ENCODE measurements at places on chromosomes 1 and 21.
A peak's percentile ranks its signal among the peaks of the same experiment; 100 is the strongest.

- DNase-seq, result no peak
Measured at GRCh38 chr1:165006831-165007230, 349.7 kb downstream of the LMX1A start.

DNA sequence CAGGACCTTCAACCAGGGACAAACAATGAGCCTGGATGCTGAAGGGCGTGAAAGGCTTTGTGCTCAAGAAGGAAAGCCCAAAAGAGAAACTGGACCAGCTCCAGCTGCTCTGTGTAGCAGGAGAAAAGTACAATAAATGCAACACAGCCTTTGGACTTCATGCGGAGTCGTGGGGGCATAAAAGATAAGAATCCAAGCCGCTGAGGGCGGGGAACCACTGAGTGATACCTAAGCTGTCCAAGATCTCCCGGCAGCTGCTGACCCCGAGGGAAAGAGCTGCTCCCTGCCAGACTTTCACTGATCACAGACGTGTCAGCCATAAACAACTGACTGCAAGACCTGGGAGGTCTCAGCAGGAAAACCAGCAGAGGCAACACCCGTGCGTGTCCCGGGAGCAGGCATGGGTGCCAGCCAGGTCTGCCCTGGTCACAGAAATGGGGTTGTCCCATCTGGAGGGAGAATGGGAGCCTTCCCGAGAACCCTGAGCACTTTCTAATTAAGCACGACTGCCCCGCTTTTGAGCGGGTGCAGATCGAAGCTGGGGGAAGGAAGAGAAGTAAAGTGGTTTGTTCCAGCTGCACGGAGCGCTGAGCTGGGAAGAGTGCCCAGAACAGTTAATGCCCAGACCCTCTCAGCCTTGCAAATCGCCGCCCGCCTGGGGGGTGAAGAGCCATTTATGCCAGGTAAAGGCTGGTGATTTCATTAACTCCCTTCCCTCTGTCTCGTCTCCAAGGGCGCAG lies 68.3 kb upstream of the TARDBP start:
- DNase-seq, result peak; percentile 50

DNA sequence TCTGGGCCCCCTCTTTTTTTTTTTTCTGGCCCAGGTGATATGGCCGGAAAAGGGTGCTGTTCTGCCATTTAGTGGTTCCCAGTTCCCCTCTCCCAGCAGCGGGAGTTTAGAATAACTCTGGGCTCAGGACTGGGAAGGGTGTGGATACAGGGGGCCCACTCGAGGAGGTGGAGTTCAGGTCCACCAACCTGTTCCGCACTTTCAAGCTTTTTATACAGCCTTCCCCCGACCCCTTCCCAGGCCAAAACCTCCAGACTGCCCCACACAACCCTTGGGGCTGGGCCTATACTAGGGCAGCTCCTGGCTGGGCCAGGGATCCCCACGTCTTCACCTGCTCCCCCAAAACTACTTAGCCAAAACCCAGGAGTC lies 402 bp downstream of the PLEKHG5 start:
- DNase-seq, result no peak

DNA sequence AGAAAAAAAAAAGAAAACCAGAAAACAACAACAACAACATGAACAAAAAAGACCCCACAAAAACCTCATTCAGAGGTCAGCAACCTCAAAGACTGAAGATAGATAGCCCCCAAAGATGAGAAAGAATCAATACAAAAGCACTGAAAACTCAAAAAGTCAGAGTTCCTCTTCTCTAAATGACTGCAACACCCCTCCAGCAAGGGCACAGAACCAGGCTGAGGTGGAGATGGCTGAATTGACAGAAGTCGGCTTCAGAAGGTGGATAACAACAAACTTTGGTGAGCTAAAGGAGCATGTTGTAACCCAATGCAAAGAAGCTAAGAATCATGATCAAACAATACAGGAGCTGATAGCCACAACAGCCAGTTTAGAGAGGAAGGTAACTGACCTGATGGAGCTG lies 17.0 kb downstream of the RAB3GAP2 start:
- DNase-seq, result no peak

GRCh38 chr1:63322114-63322943 lies at the start of gene FOXD3:
FOXD3 (plus strand) TSS chr1:63322567; CDS start chr1:63323059, 492 bp downstream.
- peak; percentile 95 for DNase-seq

- no peak for DNase-seq
Measured at GRCh38 chr1:6435129-6435528, 10.6 kb downstream of the ESPN start.

DNA sequence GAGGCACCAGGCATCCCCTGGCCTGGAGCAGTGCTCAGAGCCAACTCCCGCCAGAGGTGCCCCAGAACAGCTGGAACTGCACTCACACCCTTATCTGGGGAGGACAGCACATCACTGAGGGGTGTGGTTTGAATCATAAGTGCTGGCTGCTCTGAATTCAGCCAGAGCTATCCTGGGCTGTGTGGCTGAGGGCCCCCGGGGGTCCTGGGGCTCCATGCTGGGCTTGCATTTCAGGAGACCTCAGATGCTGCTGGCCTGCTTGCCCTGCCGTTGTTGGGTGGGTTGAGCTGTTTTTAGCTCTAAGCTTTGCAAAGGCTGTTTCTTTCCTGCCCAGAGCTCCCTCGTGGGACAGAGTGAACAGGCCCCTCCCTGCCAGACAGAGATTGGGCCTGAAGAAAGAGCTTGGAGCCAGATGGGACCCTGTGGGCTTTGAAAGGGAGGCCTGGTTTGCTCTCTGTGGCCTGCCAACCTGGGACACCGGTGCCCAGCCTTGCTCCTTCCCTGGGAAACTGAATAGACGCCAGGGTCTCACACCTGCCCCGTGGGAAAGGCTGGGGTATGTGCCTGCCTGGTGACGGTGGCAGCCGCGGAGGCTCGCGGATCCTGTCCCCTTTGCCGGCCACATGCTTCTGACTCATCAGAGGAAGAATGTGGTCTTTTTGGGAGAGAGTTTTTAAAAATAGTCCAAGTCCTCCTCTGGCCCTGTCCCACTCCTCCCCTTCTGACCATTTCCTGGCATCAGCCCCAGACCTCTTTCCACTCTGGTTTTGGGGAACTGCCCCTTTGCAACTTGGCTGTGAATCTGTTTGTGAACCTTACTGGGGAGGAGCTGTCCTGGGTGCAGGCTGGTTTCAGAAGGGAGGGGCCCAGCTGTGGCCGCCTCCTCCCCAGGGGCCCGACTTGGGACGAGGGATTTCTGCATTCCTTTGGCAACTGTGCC lies 30.0 kb downstream of the ARHGEF10L start:
- DNase-seq, result peak; percentile 83

DNA sequence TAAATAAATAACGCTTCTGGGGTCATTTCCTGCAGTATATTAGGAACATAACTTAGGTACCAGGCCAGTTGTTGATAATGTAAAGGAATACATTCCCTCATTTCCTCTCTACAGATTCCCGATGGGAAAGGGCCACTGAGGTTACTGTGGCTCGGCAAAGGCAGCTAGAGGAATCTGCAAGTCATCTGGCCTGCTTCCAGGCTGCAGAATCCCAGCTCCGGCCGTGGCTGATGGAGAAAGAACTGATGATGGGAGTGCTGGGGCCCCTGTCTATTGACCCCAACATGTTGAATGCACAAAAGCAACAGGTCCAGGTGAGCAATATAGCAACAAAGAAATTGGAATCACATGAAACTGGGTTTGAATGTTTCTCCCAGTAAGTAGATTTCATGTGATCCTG lies 109.6 kb upstream of the BMP8A start:
- no peak for DNase-seq

DNA sequence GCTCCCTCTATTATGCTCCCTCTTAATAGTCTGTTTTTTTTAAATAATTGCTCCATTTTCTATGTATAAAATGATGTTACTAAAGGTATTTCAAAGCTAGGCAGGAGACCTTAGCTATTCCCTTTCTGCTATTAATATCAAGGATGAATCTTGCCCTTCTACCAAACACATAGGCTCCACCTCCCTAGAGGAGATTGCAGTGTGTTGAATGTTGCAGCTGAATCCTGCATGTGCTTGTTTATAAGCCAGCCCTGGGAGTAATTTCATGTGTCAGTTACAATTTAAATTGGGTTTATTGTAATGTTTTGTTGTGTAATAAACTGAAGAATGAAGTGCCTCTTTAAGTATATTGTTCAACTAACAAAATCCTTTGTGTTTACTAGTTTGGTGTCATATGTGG lies 66.0 kb downstream of the TMEM200B start:
- no peak for DNase-seq

DNA sequence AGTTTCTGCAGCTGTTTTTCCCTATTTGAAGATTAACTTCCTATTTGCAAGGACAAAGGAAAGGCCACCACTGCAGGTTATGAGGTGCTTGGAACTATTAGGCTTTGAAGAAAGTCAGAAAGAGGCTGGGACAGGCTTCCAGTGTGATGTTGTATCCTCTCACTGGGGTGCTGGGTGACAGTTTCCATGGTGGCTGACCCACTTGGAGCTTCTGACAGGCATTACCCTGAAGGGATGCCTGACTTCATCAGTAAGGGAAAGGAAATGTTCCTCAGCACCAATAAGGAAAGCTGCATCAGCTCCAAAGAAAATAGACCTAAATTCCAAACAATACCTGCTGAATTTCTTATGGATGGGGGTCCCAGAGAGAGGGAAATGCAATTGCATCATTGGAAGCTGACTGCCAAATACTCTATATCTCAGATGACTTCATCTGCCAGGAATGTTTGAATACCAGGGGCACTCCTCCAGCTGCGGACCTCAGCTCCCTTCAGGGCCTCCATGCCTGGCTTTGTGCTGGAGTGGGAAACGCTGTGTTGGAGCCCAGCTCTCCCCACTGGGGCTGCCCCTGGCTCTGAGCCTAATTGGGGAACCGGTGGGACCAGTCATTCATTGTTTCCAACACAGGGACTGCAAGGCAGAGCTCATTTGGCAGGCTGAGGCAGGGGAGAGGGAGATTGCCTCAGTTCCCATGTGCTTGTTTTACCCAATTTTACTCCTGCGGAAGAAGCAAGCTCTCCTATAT lies 76.6 kb downstream of the RGL1 start:
- peak; percentile 84 for DNase-seq

DNA sequence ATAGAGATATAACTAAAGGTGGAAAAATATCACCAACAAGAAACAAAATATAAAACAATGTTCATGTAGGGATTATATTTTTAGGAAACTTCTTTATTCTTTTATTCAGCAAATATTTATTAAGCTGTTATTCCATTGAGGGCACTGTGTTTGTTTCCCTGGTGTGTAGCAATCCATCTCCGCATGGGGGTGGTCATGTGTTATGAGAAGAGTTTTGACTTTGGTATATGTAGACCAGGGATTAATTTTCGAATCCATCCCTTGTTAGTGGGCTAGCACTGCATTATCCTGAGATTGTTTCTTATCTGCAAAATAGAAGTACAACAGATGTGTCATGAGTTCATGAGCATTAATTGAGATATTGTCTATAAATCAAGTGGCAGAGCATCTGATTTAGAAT lies 190.2 kb upstream of the LRRC7 start:
- no peak for DNase-seq

GRCh38 chr1:242405947-242406346 lies 118.5 kb downstream of the PLD5 start:
- DNase-seq, result no peak

GRCh38 chr1:175600721-175601440 lies 142.5 kb downstream of the TNR start:
- no peak for DNase-seq
